ENCODE measurements at places on chromosomes 13 and 19.

GRCh38 chr19:47152632-47153031 is 22.0 kb downstream of the SAE1 start:
- no peak for DNase-seq

DNA sequence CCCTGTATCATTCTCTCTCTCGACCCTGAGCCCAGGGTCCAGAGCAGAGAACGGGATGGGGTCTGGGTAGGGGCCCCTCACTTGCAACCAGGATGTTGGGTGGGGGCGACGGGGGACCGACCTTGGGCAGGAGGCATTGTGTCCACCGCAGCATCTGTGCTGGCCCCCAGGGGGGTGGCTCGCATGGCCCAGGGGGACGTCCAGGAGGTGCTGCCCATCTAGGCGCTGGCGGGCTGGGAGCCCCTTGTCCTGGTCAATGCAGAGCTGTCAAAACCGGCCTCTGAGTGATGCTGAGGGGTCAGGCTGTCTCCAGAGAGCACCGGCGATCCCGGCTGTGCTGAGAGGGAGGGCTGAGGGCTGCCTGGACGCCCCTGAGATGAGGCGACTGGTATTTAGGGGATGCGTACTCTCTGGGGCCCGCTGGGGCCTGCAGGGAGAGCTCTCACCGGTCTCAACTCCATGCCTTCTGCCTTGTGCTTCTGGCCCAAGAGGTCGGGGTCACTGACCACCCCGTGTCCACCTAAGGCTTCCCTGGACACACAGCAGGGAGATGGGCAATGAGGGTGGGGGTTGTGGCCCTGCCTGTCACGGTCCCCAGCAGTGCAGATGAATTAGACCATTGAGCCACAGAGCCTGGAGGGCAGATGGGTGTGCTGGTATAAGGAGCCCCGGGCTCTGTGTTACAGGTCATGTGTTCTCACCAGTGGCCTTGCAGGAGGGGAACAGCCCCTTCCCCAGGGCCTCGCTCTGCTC is 8.6 kb downstream of the RPS9 start:
- DNase-seq = peak; percentile 17

DNA sequence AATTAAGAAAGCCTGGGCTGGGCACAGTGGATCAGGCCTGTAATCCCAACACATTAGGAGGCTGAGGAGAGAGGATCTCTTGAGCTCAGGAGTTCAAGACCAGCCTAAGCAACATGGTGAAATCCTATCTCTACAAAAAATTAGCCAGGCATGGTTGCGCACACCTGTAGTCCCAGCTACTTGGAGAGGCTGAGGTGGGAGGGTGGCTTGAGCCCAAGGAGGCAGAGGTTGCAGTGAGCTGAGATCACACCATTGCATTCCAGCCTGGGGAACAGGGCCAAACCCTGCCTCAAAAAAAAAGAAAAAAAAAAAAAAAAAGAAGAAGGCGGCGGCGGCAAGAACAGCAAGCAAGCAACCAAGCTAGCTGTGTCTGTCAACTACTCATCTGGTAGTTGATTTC is 26.7 kb downstream of the TSC22D1 start:
- DNase-seq = no peak

DNA sequence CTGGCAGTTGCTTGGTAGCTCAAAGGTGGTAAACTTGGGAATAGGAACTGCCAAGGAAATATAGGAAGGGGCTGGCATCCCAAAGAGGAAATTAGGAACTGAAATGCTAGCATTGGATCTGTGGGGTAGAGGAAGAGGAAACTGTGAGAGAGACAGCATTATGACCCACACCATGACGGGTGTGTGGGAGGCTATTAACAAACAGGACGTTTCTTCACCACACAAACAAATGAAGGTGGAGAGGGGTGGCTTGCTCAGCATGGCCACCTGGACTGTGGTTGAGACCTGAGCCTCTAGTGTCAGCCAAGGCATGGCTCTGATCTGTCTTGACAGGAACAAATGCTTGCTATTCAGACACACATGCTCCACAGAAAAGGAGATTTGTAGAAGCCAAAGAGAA is 178.2 kb downstream of the B3GLCT start:
- no peak for DNase-seq

- DNase-seq = no peak
Observed at GRCh38 chr19:16376649-16377048, 52.0 kb downstream of the KLF2 start.
